ENCODE measurements at places on chromosomes 13 and 19. TPM values are rescaled to one million over a fixed set of nuclear protein-coding genes. Genes with fewer than 3 reads are reported as not detected.

DZIP1 gene
- polyA plus RNA-seq = 48.8 TPM

DNA sequence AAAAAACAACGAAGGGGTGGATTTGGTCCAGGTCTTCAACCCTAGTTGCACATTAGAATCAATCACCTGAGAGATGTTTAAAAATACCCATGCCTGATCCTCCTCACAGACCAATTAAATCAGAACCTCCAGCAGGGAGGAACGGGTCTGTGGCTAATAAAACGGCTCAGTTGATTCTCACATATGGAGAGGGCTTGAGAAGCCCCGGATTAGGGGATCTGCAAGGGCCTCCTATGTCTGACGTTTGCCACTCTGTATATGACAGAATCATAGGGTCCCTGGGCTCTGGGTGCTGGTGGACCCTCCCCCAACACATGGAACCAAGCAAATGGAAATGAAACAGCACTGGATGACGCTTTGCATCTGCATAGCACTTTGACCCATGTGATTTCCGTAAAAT, 36.7 kb upstream of the C13orf42 start:
- DNase-seq = no peak

TBXA2R gene
- polyA plus RNA-seq = 3.8 TPM

GRCh38 chr13:59834801-59835200, 328.9 kb downstream of the DIAPH3 start:
- no peak for DNase-seq

ZNF320 gene
- polyA plus RNA-seq = 27.5 TPM

GRCh38 chr19:49907745-49908446, 11.2 kb upstream of the IL4I1 start:
- DNase-seq = no peak

NCAN gene
- polyA plus RNA-seq = 0.07 TPM

- DNase-seq = no peak
Measured at GRCh38 chr19:3411636-3412035, 45.3 kb downstream of the NFIC start.

CLEC4G gene
- polyA plus RNA-seq = 0.28 TPM

PEAK3 gene
- 0.11 TPM for polyA plus RNA-seq

- no peak for DNase-seq
Measured at GRCh38 chr13:92225861-92226260, 827.4 kb downstream of the GPC5 start.

DNA sequence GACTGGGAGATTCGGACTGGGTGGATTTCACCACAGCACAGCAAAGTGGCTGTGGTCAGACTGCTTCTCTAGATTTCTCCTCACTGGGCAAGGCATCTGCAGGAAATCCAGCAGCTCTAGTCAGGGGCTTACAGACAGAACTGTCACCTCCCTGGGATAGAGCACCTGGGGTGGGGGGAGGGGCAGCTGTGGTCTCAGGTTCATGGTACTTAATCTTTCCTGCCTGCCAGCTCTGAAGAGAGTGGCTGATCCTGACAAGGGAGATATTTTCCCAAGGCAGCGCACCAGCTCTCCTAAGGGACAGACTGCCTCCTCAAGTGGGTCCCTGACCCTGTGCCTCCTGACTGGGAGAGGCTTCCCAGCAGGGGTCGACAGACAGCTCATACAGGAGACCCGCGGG, 212.8 kb upstream of the KLF12 start:
- no peak for DNase-seq

KRTDAP gene
- polyA plus RNA-seq = 1.4 TPM

DNA sequence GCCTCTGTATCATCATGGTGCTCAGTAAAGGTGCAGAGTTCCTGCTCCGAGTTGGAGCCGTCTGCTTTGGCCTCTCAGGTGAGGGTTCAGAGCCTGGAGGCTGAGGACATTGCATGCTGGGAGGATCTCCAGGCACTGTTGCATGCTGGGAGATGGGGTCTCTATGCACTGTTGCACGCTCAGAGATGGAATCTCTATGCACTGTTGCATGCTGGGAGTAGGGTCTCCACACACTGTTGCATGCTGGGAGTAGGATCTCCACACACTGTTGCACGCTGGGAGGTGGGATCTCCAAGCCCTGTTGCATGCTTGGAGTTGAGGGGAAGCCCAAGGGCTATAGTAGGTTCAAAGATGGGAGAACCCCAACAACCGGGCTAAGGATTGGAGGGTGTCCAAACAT, 8.3 kb downstream of the CACNG6 start:
- no peak for DNase-seq

DNA sequence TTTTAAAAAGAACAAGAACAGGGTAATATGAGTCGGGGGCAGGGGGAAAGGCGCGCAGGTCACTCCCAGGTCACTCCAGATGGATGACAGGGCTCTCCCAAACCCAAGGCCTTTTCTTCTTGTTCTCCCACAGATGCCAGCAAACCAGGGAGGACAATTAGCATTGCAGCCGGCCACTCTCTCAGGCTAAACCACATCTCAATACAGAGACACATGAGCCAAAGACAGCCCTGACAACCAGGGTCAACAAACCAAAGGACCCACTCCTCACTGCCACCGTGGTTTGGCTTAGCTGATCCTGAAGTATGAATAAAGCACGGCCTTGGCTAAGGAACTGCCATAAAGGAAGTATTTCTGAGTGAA, 47.3 kb downstream of the LATS2 start:
- DNase-seq = no peak

- no peak for DNase-seq
Measured at GRCh38 chr13:106443607-106444322, 91.7 kb downstream of the EFNB2 start.

GRCh38 chr13:36344173-36344572, 2.0 kb downstream of the SPART start:
- DNase-seq = no peak

DNA sequence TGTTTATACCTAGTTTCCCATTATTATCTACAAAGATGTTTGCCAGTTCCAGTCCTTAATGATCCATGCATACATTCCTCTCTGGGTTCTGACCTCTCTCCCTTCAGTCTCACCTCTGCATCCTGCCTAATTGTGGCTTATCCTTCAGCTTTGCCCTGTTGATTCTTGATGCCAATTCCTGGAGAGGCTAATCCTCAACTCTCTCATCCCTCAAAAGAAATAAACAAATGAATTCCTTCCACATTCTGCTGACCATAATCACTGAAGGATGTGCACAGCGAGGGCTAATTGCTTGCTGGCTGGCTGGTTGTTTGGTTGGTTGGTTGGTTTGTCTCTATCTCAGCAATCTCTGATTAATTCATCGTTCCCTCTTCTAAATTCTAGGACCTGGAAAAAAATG, 113.8 kb downstream of the IRS2 start:
- DNase-seq = no peak

DNA sequence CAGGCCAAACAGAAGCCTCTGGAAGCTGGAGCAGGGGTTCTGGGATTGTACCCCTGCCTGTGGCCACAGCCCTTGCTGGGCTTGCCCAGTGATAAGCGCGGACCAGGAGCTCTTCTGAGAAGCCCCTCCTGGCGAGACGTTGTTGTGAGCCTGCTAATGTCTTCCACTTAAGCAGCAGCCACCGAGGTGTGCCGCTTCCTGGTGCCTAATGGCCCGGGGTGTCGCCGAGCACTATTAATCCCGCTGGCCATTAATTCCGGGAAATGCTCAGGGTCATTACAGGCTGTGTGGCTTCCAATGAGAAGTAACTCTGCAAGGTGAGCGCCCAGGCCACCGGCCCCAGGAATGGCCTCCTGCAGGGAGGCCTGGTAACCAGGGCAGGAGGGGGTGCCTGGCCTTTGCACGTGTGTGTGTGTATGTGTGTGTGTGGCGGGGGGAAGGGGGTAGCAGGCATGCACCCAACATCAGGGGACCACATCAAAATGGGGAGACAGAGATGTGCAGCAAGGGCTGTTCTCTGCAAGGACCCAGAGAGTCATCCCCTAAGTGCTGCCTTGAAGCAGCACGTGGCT, 175.0 kb downstream of the URI1 start:
- no peak for DNase-seq

DNA sequence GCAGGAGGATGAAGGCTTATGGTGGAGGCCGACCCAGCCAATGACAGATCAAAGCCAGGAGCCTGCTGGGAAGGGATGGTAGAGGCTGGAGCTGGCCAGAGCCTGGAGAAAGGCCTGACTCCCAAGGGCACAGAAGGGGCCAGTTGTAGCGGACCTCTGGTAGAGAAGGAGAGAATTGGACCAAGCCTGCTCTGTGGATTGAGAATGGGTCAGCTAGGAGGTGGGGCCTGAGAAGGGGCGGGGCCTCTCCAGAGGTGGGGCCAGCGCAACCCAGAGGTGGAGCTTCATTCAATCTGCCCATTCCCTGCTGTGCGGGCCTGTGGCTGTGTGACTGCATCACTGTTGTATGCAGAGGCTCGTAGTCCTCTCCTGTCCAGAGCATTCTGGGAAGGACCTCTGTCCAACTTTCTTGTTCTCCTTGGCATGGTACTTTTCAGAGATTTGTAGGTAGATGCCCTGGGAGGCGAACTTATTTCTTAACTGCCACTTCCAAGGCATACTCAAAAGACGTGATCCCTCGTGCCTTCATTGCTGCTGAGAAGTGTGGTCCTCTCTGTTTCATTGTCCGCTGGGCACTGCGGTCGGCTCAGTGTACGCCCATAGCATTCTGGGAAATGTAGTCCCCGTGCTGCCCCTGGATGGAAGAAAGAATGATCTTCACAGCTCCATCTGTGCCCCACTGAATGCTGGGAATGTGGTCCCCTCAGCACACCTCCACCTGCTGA, 6.7 kb downstream of the GRIN2D start:
- no peak for DNase-seq

KLK14 gene
- polyA plus RNA-seq = 0.13 TPM

DNA sequence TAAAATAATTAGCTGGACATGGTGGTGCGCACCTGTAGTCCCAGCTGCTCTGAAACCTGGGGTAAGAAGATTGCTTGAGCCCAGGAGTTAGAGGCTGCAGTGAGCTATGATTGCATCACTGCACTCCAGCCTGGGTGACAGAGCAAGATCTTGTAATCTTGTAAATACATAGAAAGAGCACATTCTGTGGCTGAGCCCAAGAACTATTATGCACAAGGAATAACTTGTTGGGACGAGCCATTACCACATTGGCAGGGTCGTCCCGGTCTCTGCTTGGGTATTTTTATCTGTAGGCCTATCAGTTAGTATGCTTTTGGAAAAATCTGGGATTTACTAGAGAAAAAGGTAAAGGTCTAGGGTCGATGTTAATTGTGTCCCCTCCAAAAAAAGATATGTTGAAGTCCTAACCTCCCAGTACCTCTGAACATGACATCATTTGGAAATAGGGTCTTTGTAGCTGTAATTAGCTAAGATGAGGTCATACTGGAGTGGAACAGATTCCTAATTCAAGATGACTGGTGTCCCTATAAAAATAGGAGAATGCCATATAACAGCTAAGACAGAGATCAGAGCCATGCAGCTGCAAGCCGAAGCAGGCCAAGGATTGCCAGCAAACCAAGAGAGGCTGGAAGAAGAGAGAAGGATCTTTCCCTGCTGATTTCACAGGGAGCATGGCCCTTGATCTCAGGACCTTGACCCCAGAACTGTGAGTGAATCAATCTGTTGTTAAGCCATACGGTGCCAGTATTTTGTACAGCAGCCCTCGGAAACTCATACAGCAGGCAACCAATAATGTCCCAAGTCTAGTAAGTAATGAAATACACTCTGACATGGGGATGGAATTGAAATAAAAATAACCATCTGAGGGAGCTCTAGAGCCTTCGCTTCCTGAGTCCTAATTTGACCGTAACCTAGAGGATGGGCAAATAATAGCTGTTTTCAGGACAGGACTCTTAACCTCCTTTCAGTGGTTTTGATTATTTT, 77.0 kb downstream of the TM9SF2 start:
- DNase-seq = no peak

GRCh38 chr19:13790354-13790753, 4.9 kb upstream of the ZSWIM4 start:
- no peak for DNase-seq

- DNase-seq = peak; percentile 52
Measured at GRCh38 chr13:109869312-109870237, 83.2 kb upstream of the IRS2 start.

DNA sequence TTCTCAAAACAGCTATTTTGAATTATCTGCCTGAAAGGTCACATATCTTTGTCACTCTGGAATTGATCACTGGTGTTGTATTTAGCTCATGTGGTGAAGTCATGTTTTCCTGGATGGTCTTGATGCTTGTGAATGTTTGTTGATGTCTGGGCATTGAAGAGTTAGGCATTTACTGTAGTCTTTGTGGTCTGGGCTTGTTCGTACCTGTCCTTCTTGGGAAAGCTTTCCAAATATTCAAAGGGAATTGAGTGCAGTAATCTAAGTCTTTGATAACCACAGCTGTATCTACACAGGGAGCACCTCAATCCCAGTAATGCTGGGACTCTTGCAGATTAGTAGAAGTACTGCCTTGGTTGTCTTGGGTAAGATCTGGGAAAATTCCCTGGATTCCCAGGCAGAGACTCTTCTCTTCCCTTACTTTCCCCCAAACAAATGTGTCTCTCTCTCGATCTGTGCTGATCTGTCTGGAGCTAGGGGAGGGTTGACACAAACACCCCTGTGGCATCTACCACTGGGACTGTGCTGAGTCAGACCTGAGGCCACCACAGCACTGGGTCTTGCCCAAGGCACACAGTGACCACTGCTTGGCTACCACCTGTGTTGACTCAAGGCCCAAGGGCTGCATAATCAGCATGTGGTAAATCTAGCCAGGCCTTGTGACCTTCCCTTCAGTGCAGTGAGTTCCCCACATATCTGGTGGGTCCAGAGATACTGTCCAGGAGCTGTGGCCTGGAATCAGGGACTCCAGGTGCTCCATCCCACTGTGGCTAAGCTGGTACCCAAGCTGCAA, 5.5 kb upstream of the CYP4F3 start:
- no peak for DNase-seq

DNA sequence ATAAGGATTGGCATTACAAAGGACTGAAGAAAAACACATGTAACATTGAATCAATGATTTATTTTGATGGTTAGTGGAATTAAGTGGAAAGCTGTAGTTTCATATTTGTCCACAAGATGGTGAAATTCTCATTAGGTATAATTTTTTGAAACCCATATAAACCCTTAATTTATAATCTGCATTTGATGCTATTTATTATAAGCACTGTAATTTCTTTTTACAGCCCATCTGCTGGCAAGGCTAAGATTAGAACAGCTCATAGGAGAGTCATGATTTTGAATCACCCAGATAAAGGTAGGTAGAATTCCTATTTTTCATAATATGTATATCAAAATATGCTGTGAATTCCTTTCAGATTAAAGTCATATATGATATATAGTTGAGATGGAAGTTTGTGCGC, 62.2 kb downstream of the DNAJC15 start:
- no peak for DNase-seq

GRCh38 chr13:38167164-38167822, 182.4 kb upstream of the UFM1 start:
- no peak for DNase-seq

TBCB gene
- 147 TPM for polyA plus RNA-seq

LRRC25 gene
- 1.2 TPM for polyA plus RNA-seq

- DNase-seq = no peak
Measured at GRCh38 chr19:55930996-55931515, 1.1 kb downstream of the NLRP13 start.

C19orf73 gene
- polyA plus RNA-seq = 0.28 TPM

- no peak for DNase-seq
Measured at GRCh38 chr19:10321874-10322835, 6.3 kb upstream of the FDX2 start.

- no peak for DNase-seq
Measured at GRCh38 chr13:42820451-42820850, 39.1 kb downstream of the FAM216B start.

CGB5 gene
- polyA plus RNA-seq = 0.59 TPM

SERTM1 gene
- polyA plus RNA-seq = 8.1 TPM

IGFL4 gene
- 0.56 TPM for polyA plus RNA-seq
